Central memory CD4-positive, alpha-beta T cell (primary cell): ENCODE measurements at places on chromosomes 12 and 14.

GRCh38 chr12:112199136-112199535 lies 73.8 kb downstream of the TRAFD1 start:
- DNase-seq, result no peak

DNA sequence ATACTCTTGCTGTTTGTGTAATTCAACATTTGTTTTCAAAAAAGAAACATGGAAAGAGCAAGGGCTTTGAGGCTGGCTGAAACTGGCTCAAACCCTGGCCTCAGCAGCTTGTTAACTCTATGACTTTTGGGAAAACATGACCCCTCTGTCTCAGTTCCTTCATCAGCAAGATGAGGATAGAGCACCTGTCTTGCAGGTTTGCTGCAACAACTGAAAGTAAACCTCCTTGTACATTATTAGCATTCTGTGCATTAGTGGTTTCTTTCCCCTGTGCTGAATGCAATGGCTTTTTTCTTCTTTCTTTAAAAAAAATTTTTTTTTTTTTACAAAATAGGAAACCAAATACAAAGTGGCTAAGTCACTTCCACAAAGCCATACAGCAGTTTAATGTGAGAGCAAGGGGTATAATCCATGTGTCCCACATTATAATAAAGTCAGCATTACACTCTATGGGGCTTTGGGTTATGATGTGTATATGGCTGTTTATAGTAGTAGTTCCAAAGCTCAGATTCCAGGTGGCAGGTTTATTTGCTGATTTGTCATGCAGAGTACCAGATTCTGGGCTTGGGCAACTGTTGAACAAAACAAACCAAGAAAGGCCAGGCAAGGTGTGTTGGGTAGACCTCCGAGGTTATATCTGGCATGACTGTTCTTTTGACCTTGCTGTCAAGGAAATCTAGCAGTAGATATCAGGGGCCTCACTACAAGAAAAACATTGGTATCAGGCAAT lies 194.5 kb upstream of the CNOT2 start:
- DNase-seq, result no peak

GRCh38 chr12:105459760-105460330 lies 129.4 kb downstream of the C12orf75 start:
- DNase-seq, result no peak

DNA sequence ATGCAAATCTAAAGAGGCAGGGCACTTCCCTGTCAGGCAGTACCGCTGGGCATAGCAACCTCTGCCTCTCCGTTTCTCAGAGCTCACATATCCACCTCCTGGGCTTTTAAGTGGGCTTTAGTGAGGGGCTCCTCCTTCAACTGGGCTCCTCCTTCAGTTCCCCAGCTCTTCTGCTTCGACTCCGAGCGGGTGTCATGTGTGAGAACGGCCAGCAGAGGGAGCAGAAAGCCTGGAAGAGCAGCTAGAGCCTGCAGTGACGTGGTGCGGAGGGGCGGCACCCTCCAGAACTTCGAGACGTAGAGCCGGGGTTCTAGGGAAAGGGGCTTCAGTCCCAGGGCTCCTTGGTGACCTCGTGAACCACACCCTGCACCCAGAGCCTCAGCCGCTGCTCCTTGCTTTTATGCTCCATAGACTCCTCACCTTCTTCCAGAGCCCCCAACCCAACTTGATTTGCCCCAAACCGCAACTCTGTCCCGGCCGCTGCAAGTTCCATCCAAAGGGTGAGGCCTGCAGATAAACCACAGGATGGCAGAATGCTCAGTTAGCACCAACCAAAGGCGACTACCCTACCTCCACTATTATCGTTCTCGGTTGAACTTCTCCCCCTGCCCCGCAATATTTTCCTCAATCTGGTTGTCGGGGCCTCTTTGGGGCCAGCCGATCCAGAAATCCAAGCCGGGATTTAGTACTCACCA lies 383 bp upstream of the GLI1 start:
- peak; percentile 90 for DNase-seq

DNA sequence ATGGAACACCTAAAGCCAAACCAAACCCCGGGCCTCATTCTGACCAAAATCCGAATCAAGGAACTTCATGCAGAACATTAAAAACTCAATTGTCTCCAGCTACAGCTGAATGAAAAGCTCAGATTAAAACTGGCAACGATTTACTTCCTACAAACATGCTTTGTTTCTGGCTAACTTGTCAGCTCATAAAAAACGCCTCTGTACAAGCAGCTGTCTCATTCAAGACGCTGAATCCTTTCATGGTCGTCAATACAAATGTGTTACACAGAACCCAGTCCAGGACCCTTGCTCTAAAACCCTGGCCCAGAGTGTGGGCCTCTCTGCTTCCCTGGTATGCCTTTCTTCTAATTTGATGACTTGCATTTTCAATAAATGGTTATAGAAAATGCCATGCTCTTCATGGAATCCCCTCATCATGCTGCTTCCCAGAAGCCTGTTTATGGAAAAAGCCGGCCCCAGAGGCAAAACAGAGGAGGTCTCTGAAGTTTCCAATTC lies 183.1 kb downstream of the PHLDA1 start:
- DNase-seq, result no peak

GRCh38 chr14:101632520-101632919 lies 71.2 kb downstream of the DIO3 start:
- no peak for DNase-seq

DNA sequence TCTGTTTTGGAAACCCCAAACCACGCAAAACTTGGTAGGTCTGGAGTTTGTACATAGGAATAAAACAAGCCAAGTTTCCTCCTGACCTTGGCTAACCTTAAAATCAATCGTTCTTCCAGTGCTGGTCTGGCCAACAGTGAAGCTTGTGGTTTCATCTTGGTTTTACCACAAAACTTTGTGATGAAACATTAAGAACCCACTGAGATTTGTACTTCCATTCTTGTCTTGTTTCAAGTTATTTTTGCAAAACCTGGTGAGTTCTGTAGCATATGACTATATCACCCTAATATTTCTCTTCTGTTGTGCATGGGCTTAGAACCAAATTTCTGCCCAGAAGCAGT lies 26.4 kb downstream of the SIX1 start:
- DNase-seq, result no peak

- DNase-seq, result no peak
Measured at GRCh38 chr12:7748852-7749251, 1.7 kb upstream of the CLEC4C start.
